Fibroblast of lung (primary cell): ENCODE measurements at places on chromosomes 13 and 19. TPM values are rescaled to one million over a fixed set of nuclear protein-coding genes. Genes with fewer than 3 reads are reported as not detected.

Gene LRP3
- total RNA-seq: 24.4 and 28.2 TPM in 2 replicates

Gene PSG3
- total RNA-seq: not detected in 2 replicates

Gene ALOX5AP
- 0.17 TPM in 1 of 2 replicates, not detected in the other for total RNA-seq

Gene C19orf85
- not detected in 2 replicates for total RNA-seq

Gene FFAR1
- not detected in 2 replicates for total RNA-seq

Gene CD177
- total RNA-seq: under 0.01 and 0.33 TPM in 2 replicates
